Epithelial cell of esophagus (primary cell): ENCODE measurements at places on chromosomes 12 and 14.

DNA sequence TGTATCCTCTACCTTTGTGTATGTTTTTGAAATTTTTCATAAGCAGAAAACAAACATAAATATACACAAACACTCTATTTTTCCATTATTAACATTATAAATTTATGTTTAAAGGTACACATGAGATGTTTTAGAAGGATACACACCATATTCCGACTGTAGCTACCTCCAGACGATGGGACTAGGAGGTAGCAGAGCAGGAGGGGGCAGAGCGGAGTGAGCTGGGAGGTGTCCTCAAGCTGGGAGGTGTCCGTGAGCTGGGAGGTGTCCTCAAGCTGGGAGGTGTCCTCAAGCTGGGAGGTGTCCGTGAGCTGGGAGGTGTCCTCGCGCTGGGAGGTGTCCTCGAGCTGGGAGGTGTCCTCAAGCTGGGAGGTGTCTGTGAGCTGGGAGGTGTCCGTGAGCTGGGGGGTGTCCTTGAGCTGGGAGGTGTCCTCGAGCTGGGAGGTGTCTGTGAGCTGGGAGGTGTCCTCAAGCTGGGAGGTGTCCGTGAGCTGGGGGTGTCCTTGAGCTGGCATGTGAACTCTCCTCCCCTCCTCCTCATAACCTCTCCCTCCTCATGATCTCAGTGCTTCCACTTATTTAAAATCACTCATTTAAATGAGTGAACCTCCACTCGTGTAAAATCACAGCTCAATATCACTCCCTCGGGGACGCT, 346.9 kb upstream of the SFSWAP start:
- DNase-seq, result no peak

DNA sequence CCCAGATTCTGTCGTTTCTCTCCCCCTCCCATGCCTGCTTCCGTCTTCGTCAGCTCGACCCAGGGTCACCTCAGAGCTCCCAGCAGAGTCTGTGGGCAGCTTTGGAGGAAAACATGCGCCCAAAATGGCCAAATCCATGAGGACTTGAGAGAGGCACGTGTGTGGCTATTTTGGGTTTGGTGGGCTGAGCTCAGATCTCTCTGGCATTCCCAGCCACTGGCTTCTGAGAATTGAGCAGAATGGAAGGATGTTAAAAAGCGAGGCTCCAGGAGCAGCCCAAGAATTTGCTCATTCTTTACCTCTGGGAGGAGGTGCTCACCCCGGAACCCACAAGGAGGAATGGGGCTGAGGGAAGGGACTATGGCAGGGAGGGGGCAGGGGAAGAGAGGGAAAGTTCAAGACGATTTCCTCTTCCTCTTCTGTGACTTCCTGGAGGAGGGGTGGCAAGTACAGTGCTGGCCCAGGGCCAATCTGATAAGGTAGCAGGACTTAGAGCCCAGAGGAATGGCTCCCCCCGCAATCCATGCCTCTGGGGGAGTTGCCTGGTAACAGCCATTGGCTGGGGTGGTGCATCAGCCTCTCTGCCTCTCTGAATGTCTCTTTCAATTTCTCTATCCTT, 20.1 kb downstream of the TSPAN9 start:
- DNase-seq, result no peak

GRCh38 chr12:51906430-51907082, 748 bp upstream of the ACVRL1 start:
- DNase-seq, result no peak

DNA sequence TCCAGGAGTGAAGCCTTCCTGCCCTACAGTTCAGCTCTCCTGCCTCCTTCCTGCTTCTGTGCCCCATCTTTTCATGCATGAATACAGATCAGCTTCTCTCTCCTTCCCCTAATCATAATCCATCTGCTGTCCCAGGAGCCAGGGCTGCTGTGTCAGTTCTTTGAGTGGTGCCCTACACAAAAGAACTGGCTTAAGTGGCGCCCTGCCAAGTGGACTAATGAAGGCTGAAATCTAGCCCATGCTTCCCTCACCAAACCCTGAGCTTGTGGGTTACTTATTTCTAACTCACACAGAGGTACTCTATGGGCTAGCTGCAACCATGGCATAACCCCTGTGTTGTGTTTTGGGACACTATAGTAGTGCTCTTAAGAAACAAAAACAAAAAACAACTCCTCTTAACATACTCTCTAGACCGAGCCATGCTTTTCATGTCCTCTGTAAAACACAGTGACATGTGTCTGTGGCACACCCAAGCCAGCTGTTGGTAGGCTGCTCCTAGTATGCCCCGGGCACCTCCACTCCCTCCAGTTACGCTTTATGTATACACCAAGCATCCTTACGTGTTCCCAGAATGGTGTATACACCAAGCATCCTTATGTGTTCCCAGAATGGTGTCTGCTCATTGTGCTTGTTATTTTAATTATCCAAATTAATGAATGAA, 19.3 kb upstream of the ETV6 start:
- DNase-seq, result no peak

DNA sequence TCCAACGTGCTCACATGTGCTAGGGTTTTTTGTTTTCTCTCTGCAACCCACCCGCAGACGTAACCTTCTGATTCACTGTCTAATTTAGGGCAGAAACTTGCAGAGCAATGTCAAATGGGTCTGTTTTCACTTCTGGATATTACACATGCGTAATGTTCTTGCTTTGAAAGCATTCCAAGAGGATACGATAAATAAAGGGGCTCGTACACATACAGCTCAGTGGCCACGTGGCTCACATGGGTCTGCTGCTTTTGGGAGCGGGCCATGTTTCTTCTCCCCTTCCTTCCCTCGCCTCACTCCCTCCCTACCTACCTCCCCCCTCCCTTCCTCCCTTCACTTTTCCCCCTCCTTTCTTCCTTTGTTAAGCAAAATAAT, 23.4 kb downstream of the CACNA1C start:
- DNase-seq, result no peak

DNA sequence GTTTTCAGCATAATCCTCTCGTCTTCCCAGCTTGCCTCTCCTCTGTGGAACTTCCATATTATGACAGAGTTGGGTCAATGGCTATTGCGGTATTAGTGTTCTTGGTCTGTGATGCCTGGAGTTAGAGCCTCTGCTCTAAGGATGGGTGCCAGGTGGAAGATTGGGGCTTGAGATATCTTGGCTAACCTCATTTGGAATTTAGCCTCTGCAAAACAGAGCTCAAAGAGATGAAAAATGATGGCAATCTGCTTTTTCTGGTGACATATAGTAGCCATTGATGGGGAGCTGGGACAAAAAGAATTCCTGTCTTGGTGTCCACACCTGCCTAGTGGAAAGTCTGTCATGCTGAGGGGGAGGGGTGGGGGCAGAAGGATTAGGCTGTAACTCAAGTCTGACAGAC, 152.1 kb downstream of the RPL10L start:
- no peak for DNase-seq

- peak; percentile 36 for DNase-seq
These were observed at the start of gene FAR2 for GRCh38 chr12:29148911-29149690. TSS of gene FAR2 (plus strand) at chr12:29149278. CDS start at chr12:29270450, 121,172 bp downstream.

GRCh38 chr12:68497702-68498101, 113.0 kb upstream of the RAP1B start:
- DNase-seq, result peak; percentile 18

GRCh38 chr14:68535404-68536017, 257.4 kb downstream of the ZFP36L1 start:
- DNase-seq, result peak; percentile 95

DNA sequence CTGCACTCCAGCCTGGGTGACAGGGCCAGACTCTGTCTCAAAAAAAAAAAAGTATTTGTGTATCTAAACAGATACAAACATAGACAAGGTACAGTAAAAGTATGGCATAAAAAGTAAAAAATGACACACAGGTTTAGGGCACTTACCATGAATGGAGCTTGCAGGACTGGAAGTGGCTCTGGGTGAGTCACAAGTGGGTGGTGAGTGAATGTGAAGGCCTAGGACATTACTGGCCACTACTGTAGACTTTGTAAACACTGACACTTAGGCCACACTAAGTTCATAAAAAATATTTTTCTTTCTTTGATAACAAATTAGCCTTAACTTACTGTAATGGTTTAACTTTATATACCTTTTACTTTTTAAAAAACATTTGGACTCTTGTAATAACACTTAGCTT, 38.0 kb upstream of the EIF5 start:
- DNase-seq, result peak; percentile 77

- peak; percentile 44 for DNase-seq
These were observed 185.0 kb downstream of the DPF3 start for GRCh38 chr14:72708708-72709475.

DNA sequence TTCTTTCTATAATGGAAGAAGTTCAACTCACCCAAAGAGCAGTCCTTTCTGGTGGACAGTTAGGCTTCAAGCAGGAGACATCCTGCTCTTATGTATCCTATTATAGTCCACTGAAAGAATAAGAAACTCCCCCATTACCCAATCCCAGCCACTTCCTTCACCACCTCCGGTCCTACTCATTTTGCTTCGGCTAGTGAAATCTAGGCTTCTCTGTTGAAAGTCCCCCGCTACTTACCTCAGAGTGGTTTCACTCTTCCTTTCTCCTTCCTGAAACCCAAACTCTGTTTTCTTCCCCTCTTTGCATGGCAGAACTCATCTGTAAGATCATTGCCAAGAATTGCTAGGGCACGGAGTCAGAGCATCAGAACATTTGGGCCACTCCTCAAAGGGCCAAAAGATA, at the start of gene GPR84:
TSS of gene GPR84 (minus strand) at position 74 of the 400 bp plus-strand sequence. CDS start 635 bp downstream, outside the sequence.
- no peak for DNase-seq

DNA sequence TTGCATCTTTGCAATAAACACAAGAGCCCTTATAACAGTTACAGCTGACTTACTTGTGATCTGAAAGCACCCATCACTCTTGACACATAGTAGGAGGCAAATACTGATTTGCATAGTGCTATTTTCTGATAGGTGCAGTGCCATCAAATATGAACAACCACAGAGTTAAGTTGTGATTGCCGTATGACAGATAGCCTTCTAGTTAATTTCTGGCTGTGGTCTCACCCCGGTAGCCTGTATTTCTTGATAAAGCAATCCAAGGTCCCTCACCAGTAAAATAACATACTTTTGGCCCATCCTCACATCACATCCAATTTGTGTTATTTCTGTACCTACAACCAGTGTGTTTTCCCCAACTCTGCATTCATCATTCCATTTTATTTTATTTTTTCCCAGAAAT, 23.3 kb upstream of the STYK1 start:
- DNase-seq, result no peak

DNA sequence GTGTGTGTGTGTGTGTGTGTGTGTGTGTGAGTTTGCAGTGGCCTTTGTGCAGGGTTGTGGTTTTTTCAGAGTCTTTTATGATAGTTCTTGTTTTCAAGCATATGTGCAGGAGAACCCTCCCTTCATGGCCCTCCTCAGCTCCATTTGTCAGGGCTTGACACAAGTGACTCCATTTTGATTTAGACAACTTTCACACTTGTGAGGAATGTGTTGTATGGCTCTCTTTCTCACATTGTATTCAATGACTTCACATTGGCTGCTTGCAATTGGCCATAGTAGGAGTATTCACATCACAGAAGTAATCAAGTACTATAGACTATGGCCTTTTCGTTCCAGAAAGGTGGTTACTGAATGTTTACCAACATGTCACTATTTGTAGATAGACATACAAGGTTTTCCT, 133.1 kb downstream of the SLC38A1 start:
- no peak for DNase-seq

DNA sequence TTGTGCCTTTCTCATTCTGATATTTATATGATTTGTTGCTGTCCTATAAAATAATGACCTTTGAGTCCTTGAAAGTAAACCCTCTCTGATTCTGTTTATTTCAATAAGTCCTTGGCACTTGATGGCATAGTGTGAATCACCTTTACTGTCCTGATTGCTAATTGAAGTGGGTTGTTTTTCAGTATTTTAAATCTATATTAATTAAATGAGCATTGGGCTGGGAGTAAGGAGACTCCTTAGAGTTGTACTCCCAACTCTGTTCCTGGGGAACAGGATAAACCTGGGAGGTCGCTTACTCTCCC, 235.7 kb downstream of the EGLN3 start:
- DNase-seq, result no peak

GRCh38 chr12:800401-800800, 48.0 kb downstream of the WNK1 start:
- DNase-seq, result no peak

DNA sequence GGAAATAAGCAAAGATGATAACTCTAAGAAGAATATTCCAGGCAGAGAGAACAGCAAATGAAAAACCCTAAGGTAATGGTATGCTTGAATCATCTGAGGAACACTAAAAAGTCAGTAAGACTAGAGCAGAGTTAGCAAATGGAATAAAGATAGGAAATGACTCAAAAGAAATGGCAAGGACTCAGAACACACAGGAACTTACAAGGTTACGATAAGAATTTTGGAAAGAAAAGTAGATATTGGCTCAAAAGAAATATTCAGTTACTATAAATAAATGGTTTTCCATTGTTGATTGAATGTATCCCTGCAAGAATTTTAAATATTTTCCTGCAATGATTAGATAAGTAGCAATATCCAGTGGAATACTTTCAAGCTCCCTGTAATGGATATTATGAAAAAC, 705.8 kb downstream of the C12orf50 start:
- DNase-seq, result peak; percentile 24

DNA sequence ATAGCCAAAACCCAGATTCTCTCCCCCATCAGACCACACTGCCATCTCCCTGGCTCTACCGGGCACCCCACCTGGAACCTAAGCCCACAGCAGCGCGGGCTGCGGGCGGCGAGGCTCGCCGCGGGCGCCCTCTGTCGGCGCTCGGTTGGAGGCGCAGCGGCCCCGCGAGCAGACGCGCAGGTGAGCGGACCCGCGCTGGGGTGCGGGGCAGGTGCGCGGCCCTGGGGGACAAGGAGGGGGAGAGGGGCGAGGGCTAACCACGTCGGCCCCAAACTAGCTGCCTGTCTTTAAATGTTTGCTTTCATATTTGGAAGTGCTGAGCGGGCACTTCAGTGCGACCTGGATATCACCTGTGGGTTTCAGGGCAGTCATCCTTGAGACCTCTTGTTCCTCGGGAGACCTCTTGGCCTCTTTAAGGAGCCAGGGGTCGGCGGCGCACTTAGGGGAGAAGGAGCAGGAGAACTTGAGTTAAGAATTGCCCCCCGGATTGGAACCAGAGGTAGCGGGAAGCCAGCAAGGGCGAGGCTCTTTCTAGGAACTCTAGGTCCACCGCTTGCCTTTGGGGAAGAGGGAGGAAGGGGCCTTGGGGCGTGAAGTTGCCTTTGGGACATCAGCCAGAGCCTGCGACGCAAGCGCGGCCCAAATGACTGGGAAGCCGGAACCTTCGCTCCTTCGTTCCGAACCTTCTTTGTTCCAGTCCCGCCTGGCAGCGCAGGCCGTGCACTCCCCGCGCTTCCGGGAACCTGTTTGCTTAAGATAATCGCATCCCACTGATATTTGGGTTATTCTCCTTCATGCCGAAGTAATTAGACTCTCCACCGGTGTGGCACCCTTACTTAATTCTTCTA, 78.7 kb downstream of the NEDD1 start:
- peak; percentile 24 for DNase-seq

- DNase-seq, result no peak
These were observed 19.4 kb downstream of the GNS start for GRCh38 chr12:64739778-64740177.

DNA sequence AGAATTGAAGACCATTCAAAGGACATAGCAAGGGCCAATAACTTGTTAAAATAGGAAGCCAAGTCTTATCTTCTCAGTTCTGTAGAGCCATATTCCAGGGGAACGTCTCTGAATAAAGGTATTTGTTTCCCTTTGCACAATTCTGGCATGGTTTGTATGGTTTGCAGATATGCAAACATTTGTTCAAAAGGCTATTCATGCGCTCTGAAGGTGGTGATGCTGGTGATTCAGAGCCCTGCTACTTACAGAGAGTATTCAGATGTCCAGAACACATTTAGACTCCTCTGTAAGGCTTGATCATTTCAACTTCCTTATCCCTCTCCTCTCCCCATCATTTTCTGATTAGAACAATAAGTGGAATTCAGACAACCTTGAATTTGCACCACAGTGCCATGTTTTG, 35.9 kb downstream of the SLC4A8 start:
- no peak for DNase-seq
